ENCODE measurements at places on chromosomes 12 and 14. TPM values are rescaled to one million over a fixed set of nuclear protein-coding genes. Genes with fewer than 3 reads are reported as not detected.
A peak's percentile ranks its signal among the peaks of the same experiment; 100 is the strongest.

GRCh38 chr14:94028450-94028826 is 2.3 kb downstream of the OTUB2 start:
- peak; percentile 70 for DNase-seq

- DNase-seq, result no peak
Measured at GRCh38 chr14:67428501-67429031, 16.6 kb upstream of the PLEK2 start.

DNA sequence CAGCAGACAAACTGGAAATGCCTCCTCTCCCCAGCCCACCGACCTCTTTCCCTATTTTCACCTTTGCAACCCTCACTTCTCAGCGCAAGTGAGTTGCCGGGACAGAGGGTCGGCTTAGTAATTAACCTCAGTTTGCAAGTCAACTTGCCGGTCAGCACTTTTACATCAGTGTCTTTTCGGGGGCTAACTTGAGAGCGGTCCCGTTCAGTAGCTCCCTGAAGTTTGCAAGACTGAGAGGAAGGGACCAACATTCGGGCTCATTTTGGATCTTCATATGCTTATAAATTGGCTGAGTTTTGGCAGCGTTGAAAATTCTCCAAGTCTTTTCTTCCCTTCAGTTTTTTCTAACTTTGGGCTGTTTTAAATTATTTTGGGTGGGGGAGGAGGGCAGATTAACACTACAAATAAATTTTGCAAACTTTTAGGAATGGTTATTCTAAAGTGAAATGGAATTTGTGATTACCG is 846 bp downstream of the BRMS1L start:
- DNase-seq, result no peak

GRCh38 chr12:19388131-19388549 is 51.2 kb upstream of the AEBP2 start:
- DNase-seq, result no peak

DNA sequence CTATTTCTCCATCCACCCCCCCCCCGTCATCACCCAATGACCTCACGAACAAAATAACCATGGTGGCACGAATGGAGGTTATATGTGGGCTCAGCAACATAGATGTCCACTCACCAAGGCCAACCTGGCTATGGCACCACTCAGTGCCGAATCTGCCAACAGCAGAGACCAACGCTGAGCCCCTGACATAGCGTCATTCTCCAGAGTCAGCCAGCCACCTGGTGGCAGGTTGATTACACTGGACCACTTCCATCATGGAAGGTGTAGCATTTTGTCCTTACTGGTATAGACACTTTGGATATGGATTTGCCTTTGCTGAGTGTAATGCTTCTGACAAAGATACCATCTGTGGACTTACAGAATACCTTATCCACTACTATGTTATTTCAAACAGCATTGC is 24.2 kb upstream of the DYRK2 start:
- no peak for DNase-seq

DNA sequence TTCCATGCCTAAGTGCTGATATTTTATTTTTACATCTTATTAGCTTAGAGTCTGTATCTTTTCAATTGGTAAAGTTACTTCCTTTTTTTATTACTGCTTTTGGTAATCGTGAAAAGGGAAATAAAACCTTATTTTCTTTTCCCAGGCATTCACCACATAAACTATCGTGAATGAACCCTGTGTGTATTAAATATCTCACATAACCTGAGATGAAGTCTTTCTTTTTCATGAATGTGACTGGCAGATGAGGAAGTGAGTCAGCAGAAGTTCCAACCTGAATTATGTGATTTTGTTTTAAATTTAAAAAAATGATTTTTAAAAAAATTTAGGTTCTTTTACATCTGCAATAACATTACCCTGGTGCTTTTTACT is 26.0 kb downstream of the MYBPC1 start:
- DNase-seq, result no peak

LTA4H gene
- total RNA-seq, result 112 TPM

LBHD2 gene
- total RNA-seq, result not detected

Measured in activated CD8-positive, alpha-beta T cell treated with anti-CD3 and anti-CD28 coated beads for 36 hours (primary cell).